Stimulated activated CD4-positive, alpha-beta T cell treated with anti-CD3 and anti-CD28 coated beads, Interleukin-2, amount 100 ng/mL, for 48 hours (primary cell): ENCODE measurements at places on chromosomes 5 and 9.
A peak's percentile ranks its signal among the peaks of the same experiment; 100 is the strongest.

DNA sequence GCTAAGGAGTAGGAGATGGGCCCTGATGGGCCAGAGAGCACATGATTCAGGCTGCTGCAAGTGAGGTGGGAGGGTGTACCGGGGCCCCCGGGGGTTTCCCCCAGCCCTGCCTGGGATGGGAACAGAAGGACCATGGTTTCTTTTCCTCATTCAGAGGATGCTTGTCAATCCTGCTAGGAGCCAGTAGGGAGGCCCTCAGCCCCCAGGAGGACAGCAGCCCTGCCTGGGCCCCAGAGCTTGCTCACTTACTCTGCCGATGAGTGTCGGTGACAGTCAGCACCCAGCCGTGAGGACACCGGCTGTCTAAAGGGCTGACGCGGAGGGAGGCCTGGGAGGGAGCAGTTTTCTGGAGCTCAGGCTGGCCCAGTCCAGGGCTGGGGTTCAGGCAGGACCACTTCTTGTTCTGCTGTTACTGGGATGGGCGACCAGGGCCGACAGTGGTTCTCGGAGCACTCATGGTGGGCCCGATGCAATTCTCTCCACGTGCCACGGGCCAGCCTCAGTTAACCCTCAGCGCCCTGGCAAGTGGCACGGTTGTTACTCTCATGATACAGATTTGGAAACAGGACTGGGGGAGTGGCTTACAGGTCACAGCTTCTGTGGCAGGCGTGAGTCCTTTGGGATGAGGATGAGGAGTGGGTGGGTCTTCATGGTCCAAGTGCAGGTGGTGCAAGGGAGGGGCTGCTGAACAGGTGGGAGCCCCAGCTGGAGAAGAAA, 1.8 kb downstream of the ARRDC1 start:
- DNase-seq: no peak

GRCh38 chr9:131733541-131734061, 6.3 kb downstream of the RAPGEF1 start:
- DNase-seq: no peak

- DNase-seq: no peak
Measured at GRCh38 chr5:65696892-65697291, 25.0 kb downstream of the SGTB start.

GRCh38 chr5:148388696-148389095, 4.9 kb downstream of the FBXO38 start:
- no peak for DNase-seq

DNA sequence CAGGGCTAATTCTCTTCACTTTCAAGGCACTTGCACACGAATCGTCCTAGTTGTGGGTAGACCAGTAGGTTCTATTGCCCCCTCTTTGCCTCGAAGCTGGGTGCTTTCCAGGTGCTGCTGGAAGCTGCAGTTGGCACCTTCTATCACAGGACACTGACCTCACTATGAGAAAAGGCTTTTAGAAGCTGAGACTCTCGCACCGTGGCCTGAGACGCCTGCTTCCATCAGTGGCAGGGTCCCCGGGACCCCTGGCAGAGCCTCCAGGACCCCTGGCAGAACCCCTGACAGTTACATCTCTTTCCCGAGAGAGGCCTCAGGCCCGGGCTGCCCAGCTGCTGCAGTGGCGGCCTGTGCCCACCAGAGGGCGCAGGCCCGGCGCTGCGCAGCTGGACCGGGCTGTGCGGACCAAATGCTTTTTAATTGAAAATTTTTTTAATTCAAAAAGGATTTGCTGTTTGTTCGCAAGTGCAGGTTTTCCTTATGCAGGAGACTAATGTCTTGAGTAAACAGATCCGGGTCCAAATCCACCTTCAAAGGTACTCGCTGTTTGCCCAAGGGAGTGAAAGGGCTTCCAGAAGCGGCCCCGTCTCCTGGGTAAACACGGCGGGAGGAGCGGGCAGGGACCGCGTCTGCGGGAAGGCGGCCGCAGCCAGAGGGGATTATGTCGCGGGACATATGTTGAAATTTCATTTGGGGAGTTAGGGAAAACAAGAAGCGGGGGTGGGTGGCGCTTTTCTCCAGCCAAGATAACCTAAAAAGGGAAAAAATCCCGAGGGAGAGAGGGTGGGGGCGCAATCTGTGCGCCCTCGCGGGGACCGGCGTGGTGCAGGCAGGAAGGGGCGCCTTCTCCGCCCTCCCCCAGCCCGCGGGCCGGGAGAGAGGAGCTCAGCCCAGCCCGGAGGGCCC, 114.5 kb upstream of the LMX1B start:
- DNase-seq: peak; percentile 34

GRCh38 chr9:134374301-134375010, 48.2 kb downstream of the RXRA start:
- no peak for DNase-seq

DNA sequence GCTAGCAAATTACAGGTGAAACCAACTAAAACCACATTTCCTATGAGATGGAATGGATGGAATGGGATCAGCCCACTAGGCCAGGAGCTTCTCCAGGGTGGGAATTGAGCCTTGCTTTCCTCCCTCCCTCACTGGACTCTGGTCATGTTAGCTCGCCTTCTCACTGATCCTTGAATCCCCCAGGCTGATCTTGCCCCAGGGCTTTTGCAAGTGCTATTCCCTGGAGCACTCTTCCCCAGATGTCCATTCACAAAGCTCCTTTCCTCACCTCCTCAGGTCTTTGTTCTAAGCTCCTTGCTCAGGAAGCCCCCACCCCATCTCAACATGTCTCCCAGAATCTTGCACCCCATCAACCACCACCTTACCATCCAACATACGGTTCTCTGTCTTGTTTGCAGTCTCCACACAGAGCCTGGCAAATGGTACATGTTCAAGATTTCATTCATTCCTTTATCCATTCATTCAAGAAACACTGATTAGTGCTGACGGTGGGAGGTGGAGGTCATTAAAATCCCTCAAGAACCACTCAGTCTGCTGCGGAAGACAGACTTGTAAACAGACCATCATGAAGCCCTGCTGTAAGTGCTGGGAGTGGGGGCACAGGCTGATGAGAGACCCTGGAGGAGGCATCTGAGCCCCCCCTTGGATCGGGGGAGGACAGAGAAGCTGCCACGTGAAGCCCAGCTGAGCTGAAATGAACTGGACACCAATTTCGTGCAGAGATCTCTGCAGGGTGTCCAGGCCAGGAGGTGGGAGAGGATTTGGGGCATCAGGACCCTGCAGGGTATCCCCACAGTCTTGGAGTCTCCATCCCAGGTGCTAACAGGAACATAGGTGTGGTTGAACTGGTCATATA, 141.7 kb downstream of the BARX1 start:
- DNase-seq: no peak

GRCh38 chr9:72627956-72628540, 106.6 kb downstream of the TMC1 start:
- DNase-seq: no peak

- no peak for DNase-seq
Measured at GRCh38 chr5:2039180-2039531, 156.4 kb upstream of the IRX4 start.

DNA sequence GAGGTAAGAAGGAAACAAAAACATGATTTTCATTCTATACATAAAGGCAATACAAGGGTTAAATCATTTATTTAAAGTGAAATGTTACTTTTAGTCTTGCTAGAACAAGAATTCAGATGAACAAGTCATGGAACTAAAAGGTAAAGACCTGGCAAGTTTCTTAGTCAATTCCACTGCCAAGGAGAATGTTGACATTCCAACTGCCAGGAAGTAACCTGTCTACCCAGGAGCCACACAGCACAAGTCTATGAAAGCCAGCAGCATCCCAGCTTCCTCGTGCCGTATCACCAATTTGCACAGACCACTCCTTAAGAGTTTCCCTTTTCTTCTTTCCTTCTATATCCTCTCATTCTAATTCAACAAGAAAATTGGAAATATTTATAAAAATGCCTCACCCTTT, 79.9 kb downstream of the SETX start:
- DNase-seq: no peak

GRCh38 chr9:97900738-97901565, 21.3 kb downstream of the TRMO start:
- DNase-seq: no peak

DNA sequence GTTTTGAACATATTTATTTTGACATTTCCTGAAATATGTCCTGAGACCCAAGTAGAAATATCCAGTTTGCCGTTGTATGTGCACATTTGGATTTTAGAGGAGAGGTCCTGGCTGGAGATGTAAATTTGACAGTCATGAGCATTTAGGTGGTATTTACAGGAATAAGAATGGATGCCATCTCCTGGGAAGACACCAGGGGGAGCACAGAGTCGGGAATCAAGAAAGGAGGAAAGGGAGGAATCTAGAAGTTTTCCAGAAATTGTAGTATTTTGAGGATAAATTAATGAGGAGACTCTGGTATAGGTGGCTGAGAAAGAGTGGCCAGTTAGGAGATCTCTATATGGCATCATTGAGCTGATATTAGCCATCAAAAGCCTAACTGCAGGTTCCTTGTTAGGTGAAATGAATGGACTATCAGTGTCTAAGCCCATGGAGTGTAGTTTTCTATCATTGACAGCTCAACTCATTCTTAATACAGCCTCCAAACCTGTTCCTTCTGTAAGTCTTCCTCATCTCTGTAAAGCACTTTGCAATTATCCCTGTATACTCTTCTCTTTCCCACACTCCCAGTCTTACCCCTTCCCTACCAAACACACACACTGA, 7.2 kb downstream of the GAPT start:
- DNase-seq: no peak

DNA sequence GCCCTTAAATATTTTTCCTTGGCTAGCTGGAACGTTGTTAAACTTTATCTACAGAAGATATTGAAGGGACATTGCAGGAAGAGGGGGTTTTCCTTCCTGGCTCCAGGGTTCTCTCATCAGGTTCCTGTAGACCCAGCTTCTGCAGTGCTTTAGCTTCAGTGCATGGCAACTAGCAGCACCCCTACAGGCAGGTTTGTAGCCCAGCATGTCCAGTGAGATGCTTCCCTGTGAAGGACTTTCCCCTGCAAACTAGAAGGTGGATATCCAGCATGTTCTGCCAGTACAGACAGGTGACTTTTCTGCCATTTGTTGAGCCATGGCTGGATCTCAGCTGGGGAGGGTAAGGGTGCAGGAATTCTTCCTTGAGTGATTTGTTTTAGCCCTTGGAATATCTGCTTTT, 10.4 kb downstream of the CCL28 start:
- DNase-seq: no peak

DNA sequence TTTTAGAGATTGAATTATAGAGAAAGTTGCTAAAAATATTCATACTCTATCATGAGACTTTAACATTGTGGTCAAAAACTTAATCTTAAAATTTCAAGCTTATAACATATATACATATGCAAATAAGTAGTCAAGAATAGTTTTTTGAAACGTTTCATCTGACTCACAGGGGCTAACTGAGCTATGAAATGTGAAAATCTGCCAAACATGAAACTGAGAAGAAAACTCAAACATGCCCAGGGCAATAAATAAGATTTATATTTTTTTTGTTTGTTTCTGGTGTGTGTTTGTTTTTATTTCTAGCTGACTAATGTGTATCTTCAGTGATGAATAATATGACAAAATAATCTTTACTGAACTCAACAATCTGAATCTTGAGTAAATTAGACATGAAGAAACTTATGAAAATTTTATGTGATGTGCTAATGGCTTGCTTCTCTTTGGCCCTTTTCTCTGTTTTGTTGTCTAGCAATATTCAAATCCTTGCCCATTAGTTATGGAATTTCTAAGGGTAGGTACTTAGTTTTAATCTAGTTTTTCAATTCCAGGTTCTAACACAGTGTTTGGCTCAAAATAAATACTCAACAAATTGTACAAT, 99.9 kb downstream of the FAM174A start:
- no peak for DNase-seq

DNA sequence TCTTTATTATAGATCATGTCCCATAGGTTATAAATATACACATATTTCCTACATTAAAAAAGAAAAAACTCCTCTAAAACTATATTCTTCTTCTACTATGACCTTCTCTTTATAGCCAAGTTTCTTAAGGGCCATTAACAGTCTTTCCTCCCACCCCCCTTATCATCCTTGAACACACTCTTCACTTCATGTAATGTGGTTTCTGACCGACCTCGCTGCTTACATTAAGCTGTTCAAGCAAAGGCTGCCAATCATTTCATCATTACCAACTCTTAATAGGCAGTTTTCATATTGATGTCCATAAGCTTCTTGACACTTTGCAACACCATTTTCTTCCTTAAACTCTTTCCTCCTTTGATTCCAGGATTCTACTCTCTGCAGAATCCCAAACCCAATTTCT, 283.0 kb upstream of the PCSK5 start:
- no peak for DNase-seq

DNA sequence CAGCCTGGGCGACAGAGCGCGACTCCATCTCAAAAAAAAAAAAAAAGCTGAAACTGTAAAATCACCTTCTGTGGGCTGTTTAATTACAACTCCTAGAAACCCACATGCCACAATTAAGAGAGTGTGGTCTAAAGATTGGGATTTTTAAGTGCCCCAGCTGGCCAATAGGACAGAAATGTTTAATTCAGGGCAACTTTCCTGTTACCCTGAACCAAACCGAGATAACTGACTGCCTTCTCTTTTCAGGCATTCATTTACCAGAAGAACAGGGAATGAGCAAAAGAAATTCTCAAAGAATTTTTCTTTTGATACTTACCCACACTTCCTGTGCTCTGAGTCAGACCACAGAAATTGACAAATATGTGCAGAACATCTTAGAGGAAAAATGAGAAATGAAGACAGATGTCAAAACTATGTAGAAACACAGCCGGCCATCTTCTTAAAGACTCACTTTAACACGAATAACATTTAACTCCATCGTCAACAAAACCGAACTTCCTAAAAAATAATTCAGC, 221.3 kb upstream of the DAPK1 start:
- DNase-seq: no peak

- DNase-seq: no peak
Measured at GRCh38 chr9:121650217-121651007, 1.0 kb upstream of the DAB2IP start.

GRCh38 chr5:173659423-173659822, 43.0 kb upstream of the BOD1 start:
- no peak for DNase-seq

- no peak for DNase-seq
Measured at GRCh38 chr5:127863610-127864395, 160.6 kb downstream of the CCDC192 start.

- DNase-seq: no peak
Measured at GRCh38 chr9:116009420-116009819, 144.2 kb upstream of the PAPPA start.

DNA sequence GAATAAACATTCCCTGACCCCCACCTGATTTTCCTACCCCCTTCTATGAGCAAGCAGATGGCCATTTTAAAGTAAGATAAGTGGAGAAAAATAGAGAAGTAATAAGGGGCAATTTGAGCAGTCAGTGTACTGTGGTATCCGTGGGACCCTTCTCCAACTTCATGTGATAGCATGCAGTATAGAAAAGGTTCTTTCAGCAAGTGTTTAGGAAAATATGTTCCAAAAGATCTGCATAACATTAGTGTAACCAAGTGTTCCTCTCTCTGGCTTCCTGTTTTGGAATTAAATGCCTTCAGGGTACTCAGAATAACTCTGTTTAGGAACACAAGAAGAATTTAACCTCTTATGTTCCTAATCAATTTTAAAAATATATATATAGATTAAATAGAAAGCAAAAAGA, 134.9 kb downstream of the ATG10 start:
- DNase-seq: no peak

DNA sequence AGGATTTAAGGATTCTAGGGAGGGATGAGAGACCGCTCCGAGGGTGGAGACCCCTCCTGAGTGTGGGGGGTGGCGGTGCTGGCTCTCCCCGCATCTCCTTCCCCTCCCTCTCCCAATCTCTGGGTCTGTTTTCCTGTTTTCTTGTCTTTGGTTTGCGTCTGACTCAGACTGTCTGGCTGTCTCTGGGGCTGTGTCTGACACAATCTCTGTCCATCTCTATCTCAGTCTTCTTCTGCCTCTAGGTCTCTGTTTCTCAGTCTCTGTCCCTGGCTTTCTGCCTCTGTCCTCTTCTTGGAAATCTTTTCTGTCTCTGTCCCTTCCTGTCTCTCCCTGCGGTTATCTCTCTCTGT, 196 bp upstream of the GRM6 start:
- DNase-seq: no peak
